Activated naive CD8-positive, alpha-beta T cell treated with anti-CD3 and anti-CD28 coated beads for 36 hours (primary cell): ENCODE measurements at places on chromosomes 4 and X. TPM values are rescaled to one million over a fixed set of nuclear protein-coding genes. Genes with fewer than 3 reads are reported as not detected.

GRCh38 chr4:172207886-172208285, 394.7 kb downstream of the GALNTL6 start:
- H3K27me3 ChIP-seq, result no peaks in the 10 kb centered on the region
- no peak overlapping the region for H3K27ac ChIP-seq
- DNase-seq, result no peak
- H3K4me3 ChIP-seq, result no peak overlapping the region
- H3K4me1 ChIP-seq, result no peaks in the 10 kb centered on the region

DNA sequence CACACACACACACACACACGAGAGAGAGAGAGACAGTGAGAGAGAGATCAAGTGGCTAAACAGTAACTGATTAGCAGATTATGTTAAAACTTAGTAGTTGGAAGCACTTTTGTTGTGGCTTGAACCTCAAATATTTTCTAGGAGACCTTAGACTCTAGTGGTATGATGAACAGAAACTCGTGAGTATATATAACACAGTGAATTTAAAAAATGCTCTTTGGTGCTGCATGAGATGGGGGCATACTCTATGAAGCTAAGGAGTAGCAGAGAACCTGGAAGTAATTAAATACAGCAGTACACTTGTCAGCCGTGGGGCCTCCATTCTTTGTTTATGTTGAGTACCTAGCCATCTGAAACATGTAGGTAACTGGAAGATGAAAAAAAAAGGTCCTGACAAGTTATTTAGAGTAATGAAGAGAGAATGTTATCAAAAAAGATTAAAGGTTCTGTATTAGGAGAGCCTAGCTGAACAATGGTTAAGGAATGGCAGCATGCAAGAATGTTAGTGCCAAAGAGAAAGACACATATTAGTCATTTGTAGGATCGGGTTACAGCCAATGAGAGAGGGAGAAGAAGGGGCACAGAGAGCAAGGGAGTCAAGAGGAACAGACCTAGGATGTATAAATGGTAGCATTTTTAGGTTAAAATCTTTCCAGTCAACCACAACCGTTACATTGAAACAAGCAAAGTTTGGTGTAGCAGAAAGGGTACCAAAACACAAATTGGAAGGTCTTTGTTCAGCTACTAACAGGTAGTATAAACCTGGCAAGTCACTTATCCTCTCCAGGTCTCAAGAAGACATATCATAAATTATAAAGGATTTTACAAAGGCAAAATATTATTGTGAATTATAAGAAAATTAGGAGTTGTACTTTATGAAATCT, 316.7 kb upstream of the DIPK2B start:
- H3K27ac ChIP-seq, result no peak overlapping the region
- no peak for DNase-seq
- H3K4me1 ChIP-seq, result peaks cover 11% of the 10 kb centered on the region
- no peaks in the 10 kb centered on the region for H3K36me3 ChIP-seq

DNA sequence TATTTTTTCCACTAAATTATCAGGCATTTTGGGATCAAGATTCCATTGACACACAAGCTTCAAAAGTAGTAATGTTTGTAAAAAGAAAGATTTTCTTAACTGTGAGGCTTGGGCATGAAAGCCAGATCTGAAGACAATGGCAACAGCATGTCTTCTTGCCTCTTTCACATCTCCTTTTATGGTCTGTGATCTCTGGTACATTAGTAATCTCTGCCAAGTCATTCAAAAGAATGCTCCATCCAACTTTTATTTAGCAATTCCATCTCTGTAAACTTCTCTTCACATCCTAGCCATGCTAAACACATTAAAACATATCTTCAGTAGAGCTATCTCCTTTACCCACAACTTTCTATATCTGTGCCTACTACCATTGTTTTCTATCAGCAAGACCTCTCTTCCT, 465.4 kb downstream of the FAT4 start:
- no peaks in the 10 kb centered on the region for H3K27me3 ChIP-seq
- H3K36me3 ChIP-seq, result no peaks in the 10 kb centered on the region
- DNase-seq, result no peak
- no peak overlapping the region for H3K4me3 ChIP-seq

- H3K27ac ChIP-seq, result no peak overlapping the region
- H3K4me1 ChIP-seq, result peaks cover 3% of the 10 kb centered on the region
- H3K4me3 ChIP-seq, result no peak overlapping the region
Observed at GRCh38 chrX:110410603-110411002, 52.0 kb downstream of the RTL9 start.

DNA sequence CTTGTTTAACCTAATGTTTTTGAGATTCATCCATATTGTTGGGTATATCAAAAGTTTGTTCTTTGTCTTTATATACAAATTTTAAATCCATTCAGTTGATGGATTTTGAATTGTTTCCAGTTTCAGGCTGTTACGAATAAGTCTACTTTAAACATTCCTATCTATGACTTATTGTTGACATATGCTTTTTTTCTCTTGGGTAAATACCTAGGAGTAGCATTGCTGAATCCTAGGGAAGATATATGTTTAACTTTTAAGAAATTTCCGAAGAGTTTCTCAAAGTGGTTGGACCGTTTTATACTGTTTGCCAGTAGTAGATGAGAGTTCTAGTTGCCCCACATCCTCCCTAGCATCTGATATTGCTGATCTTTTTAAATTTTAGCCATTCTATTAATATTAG, 60.9 kb upstream of the IL13RA1 start:
- H3K4me1 ChIP-seq, result no peaks in the 10 kb centered on the region
- H3K27ac ChIP-seq, result no peak overlapping the region
- no peaks in the 10 kb centered on the region for H3K27me3 ChIP-seq
- peaks cover 5% of the 10 kb centered on the region for H3K36me3 ChIP-seq
- no peak for DNase-seq

- peak overlapping the region; percentile 54 for H3K4me3 ChIP-seq
- DNase-seq, result peak; percentile 42
- H3K27ac ChIP-seq, result no peak overlapping the region
- peaks cover 15% of the 10 kb centered on the region for H3K36me3 ChIP-seq
- peaks cover 35% of the 10 kb centered on the region for H3K4me1 ChIP-seq
- H3K27me3 ChIP-seq, result no peaks in the 10 kb centered on the region
Observed at GRCh38 chr4:83282049-83282535, 2.5 kb downstream of the COQ2 start.

DNA sequence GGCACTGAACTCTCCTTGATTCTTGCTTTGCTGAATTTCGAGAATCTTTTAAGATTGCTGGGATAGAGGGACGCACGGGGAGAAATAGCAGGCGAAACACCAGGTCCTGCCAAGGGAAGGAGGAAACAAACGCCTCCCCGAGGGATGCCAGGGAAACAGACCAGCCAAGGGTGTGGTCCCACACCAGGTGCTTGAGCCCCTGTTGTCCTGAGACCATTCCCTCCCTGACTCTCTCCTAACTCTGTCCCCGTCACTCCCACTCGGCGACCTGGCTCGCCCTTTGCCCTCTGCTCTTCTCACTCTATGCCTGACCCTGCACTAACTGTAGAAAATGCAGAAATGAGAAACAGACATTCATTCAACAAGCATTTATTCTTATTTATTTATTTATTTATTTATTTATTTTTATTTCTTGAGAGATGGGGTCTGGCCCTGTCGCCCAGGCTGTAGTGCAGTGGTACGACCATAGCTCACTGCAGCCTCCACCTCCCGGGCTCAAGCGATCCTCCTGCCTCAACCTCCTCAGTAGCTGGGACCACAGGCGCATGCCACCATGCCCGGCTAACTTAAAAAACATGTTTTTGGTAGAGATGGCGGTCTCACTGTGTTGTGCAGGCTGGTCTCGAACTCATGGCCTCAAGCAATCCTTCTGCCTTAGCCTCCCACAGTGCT, 16.2 kb downstream of the CTAG1B start:
- H3K4me1 ChIP-seq, result peaks cover 10% of the 10 kb centered on the region
- no peaks in the 10 kb centered on the region for H3K27me3 ChIP-seq
- H3K27ac ChIP-seq, result no peak overlapping the region
- no peak overlapping the region for H3K4me3 ChIP-seq

DNA sequence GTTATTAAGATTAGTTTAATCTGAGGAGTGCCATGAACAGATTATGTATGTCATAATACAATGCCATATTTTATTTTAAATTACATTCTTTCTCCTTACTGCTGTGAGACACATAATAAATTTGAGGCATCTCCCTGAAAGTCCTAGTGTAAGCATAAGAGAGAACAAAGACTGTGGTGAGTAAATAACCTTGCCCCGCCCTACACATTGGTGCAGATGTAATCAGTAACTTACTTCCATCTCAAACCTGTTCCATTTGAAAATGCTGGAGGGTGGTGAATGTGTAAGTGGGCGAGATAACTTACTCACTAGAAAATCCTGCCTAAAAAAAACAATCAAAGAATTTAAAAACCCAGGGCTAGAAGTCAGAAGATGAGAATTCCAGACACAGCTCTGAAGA, 338.1 kb upstream of the SLIT2 start:
- H3K4me3 ChIP-seq, result no peak overlapping the region
- no peaks in the 10 kb centered on the region for H3K27me3 ChIP-seq
- no peaks in the 10 kb centered on the region for H3K4me1 ChIP-seq
- H3K36me3 ChIP-seq, result no peaks in the 10 kb centered on the region

- H3K27ac ChIP-seq, result no peak overlapping the region
- no peaks in the 10 kb centered on the region for H3K27me3 ChIP-seq
- H3K4me1 ChIP-seq, result no peaks in the 10 kb centered on the region
- DNase-seq, result no peak
- H3K36me3 ChIP-seq, result no peaks in the 10 kb centered on the region
Observed at GRCh38 chr4:11402192-11402591, 26.5 kb downstream of the HS3ST1 start.

- peaks cover 9% of the 10 kb centered on the region for H3K27me3 ChIP-seq
- no peak for DNase-seq
- H3K27ac ChIP-seq, result no peak overlapping the region
- no peak overlapping the region for H3K4me3 ChIP-seq
Observed at GRCh38 chr4:113406723-113407016, 354.9 kb downstream of the CAMK2D start.

DNA sequence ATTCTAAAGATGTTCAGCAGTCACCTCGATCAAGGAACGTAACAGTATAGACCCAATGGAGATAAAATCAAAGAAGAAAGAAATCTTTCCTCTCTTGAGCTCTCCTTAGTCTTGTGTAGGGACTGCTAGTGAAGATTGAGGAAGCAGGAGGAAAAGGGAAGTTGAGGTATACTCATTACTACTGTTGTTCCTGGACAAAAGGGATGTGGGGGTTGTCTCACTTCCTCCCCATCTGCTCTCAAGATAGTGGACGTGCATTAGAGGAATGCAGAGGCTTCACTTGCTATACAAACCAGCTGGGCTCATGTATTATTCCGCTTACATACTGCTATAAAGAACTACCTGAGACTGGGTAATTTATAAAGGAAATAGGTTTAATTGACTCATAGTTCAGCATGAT, 208.9 kb upstream of the ARHGEF9 start:
- DNase-seq, result no peak
- H3K27ac ChIP-seq, result no peak overlapping the region
- H3K4me1 ChIP-seq, result no peaks in the 10 kb centered on the region
- H3K4me3 ChIP-seq, result no peak overlapping the region

GRCh38 chrX:17737710-17737985, 355 bp downstream of the SCML1 start:
- no peaks in the 10 kb centered on the region for H3K27me3 ChIP-seq
- no peaks in the 10 kb centered on the region for H3K36me3 ChIP-seq
- peaks cover 30% of the 10 kb centered on the region for H3K4me1 ChIP-seq
- peak overlapping the region; percentile 74 for H3K4me3 ChIP-seq
- H3K27ac ChIP-seq, result peak overlapping the region; percentile 85

DNA sequence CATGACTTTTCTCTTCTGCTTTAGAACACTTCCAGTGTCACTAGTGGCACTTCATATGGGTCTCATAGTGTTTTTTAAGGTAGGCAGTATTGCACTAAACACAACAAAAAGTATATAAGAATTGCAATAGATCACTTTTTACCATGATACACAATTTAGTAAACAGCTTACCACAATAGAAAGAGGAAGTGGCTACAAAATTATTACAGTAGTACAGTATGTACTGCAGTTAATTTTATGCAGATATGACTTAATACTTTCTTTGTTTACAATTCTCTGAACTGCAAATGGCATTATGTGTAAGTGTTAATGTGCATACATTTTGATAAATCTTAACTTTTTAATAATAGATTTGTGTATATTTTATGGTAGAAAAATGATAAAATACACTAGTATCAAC, 157.3 kb downstream of the RRAGB start:
- H3K36me3 ChIP-seq, result no peaks in the 10 kb centered on the region
- H3K27ac ChIP-seq, result no peak overlapping the region
- DNase-seq, result no peak
- no peaks in the 10 kb centered on the region for H3K4me1 ChIP-seq

DNA sequence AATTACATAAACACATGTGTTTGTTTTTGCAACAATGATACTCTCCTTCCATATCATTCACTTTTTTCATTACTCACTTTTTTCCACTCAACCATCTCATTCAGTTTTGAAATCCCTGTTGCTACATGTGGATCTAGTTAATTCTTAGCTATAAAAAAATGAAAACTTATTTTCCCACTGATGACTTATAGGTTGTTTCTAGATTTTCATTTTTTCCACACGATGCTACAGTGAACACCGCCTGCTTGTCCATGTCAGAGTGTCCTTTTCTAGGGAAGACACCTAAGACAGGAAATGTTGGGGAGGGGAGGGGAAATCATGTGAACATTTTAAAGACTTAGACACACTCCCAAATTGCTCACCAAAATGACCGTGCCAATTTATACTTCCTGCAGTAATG, 70.2 kb downstream of the SUPT20HL2 start:
- H3K4me1 ChIP-seq, result peaks cover 9% of the 10 kb centered on the region
- no peak for DNase-seq
- H3K36me3 ChIP-seq, result no peaks in the 10 kb centered on the region
- H3K27me3 ChIP-seq, result no peaks in the 10 kb centered on the region
- H3K4me3 ChIP-seq, result no peak overlapping the region
- no peak overlapping the region for H3K27ac ChIP-seq

DNA sequence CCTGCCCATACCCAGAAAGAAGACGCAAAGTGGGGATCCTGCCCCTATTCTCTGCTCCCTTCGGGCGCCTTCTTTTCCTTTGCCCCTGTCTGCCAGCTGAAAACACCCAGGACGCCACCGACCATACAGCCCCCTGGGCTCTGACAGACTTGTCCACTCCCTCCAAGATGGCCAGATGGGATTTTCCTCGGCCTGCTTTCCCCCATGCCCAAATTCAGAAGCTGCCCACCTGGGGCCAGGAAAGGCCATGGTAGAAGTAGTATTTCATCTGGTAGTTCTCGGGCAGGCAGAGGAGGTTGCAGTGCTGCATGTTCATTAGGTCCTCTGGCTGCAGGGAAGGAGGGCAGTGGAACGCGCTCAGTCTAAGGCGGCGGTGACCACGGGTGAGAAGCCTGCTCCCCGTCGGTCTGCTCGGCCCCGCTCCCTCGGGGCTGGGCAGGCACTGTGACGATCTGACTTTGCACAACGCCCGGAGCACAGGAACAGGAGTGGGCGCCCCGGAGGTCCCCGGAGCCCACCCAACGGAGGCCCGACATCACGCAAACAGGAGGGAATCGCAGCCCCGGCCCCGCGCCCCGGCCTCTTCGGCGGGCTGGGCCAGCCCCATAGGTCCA, 582 bp downstream of the NAA10 start:
- H3K36me3 ChIP-seq, result peaks cover 17% of the 10 kb centered on the region
- no peak for DNase-seq
- H3K4me1 ChIP-seq, result peaks cover 19% of the 10 kb centered on the region
- peak overlapping the region; percentile 86 for H3K4me3 ChIP-seq

- H3K4me3 ChIP-seq, result no peak overlapping the region
- peaks cover 7% of the 10 kb centered on the region for H3K36me3 ChIP-seq
- peaks cover 9% of the 10 kb centered on the region for H3K27me3 ChIP-seq
- no peaks in the 10 kb centered on the region for H3K4me1 ChIP-seq
Observed at GRCh38 chr4:119597377-119597776, 31.2 kb downstream of the PDE5A start.

The RTL5 gene
- total RNA-seq, result 0.08 TPM

The FRMD7 gene
- total RNA-seq, result not detected

The EXOC1L gene
- not detected for total RNA-seq

The CCDC110 gene
- total RNA-seq, result 0.18 TPM

The EGF gene
- not detected for total RNA-seq

The MGST2 gene
- total RNA-seq, result 9.5 TPM
